ENCODE measurements at places on chromosomes 1 and 21. TPM values are rescaled to one million over a fixed set of nuclear protein-coding genes. Genes with fewer than 3 reads are reported as not detected.

DNA sequence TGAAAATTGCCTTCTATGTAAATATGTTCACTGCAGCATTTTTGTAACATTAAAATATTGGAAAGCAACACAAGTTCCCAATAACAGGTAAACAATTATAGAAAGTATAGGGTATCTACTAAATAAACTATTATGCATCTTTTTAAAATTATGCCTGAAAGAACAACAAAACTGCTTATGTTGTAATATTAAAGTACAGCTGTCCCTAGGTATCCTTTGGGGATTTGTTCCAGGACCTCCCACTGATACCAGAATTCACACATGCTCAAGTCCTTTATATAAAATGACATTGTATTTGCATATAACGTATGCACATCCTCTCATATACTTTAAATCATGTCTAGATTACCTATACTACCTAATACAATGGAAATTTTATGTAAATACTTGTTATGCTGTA, 121.8 kb upstream of the TNFSF4 start:
- H3K36me3 ChIP-seq, result no peaks in the 10 kb centered on the region
- no peak overlapping the region for H3K4me3 ChIP-seq
- H3K27me3 ChIP-seq, result no peaks in the 10 kb centered on the region

DNA sequence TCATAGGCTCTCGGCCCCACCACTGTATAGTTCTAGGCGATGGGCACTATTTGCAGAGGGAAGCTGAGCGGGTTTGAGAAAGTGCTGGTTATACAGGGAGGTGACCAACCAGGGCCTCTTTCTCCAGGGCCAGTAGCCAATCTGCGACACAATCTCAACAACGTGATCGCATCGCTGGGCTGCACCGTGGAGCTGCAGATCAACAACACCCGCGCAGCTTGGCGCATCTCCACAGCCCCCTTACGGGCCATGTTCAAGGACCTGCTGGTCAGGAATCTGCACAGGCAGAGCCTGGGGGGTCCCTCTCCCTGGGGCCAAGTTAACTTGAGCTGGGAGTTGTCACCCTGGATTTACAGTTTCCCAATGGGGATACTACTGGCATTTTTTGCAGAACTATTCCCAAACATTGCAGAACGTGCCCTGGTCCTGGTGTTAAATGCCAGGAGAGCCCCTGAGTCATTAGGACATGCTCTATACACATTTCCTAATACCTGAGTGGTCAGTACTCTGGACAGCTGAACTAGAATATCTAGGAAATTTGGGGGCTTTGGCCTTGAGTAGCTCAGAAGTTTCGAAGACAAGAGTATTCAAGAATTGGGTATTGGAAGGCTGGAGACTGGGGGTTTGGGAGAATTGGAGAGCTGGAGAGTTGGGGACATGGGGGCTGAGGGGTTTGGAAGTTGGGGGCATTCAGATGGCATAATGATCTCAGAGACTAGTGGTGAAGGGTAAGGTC, 6.9 kb downstream of the DCST1 start:
- H3K27ac ChIP-seq, result no peak overlapping the region
- peaks cover 30% of the 10 kb centered on the region for H3K4me1 ChIP-seq
- DNase-seq, result no peak
- no peak overlapping the region for H3K4me3 ChIP-seq

DNA sequence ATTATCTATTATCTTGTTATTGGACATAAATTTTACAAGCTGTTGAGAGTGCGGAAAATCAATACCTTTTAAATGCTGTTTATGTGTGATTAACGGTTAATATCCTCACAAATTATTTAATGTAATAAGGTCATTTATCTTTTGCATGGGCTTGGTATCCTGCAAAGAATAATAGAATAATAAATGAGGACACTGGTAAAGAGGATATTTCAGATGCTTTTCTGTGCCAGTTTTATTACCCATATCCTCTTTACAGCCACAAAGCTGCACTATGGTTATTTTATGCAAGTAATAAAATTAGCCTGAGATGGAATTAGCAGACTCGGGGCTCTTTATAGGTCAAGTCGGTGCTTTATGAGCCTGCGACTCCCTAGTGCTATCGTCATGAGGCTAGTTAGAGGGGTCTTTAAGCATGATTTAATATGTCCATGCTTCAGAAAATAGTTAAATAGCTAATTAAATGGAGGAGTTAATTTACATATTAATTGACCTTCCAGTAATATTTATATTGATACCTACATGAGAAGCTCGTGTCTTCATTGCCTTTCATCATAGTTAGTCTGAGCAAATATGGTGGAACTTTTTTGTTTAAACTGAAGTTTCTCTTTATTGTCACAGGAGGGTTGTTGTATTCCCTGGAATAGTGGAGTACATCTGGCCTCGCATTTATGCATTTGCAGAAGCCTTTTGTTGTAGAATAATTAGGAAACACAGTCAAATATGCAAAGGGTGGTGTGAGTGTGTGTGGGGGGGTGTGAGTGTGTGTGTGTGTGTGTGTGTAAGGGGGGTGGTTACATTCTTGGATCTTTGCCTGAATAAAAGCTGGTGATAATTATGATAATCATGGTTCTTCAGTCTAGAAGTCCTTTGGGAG, 120.3 kb downstream of the ATG4C start:
- H3K4me3 ChIP-seq, result no peak overlapping the region
- DNase-seq, result no peak
- no peak overlapping the region for H3K27ac ChIP-seq
- H3K36me3 ChIP-seq, result no peaks in the 10 kb centered on the region

DNA sequence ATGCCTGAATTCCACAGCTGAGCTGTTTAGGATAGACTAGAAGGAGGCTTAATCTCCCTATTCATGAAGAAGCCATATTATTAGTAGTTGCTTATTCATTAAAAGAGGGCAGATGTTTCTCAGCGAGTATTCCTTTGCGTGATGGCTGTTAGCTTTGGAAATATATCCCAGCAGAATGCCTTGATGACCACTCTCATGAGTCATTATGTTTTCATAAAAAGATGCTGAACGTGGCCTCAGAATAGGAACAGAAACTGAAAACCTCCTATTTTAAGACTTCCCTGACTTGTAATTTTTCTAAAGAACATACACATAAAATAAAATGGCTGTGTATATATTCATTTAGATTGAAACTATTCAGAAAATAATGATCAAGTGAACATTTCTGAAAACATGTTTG, 9.6 kb upstream of the PLA2G4A start:
- no peak overlapping the region for H3K27ac ChIP-seq
- no peak for DNase-seq
- no peaks in the 10 kb centered on the region for H3K4me1 ChIP-seq
- no peak overlapping the region for H3K4me3 ChIP-seq
- H3K36me3 ChIP-seq, result no peaks in the 10 kb centered on the region

DNA sequence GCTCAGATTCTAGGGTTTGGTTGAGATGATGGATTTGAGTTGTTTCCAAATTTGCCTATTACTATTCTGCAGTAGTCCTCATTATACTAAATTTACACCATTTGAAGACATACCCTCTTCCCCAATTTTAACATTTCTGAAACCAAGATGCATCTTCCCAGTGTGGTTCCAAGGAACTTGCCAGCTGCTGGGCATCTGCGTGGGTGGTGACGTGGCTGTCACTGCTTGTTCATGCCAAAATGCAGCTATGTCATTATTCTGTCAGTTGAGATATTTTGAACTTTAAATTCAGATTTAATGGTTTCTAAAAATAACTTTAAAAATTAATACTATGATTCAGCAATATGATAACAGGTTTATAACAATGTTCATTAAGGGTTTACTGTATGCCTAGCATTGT, 1.2 kb downstream of the ZFP69 start:
- no peak overlapping the region for H3K27ac ChIP-seq
- peak overlapping the region; percentile 88 for H3K4me3 ChIP-seq
- DNase-seq, result no peak
- H3K36me3 ChIP-seq, result no peaks in the 10 kb centered on the region
- H3K27me3 ChIP-seq, result no peaks in the 10 kb centered on the region

Gene SPRR1B
- polyA plus RNA-seq, result 503 TPM

Measured in keratinocyte (primary cell).